Left colon (tissue), 2 donors: ENCODE measurements at places on chromosomes 5 and 9.

DNA sequence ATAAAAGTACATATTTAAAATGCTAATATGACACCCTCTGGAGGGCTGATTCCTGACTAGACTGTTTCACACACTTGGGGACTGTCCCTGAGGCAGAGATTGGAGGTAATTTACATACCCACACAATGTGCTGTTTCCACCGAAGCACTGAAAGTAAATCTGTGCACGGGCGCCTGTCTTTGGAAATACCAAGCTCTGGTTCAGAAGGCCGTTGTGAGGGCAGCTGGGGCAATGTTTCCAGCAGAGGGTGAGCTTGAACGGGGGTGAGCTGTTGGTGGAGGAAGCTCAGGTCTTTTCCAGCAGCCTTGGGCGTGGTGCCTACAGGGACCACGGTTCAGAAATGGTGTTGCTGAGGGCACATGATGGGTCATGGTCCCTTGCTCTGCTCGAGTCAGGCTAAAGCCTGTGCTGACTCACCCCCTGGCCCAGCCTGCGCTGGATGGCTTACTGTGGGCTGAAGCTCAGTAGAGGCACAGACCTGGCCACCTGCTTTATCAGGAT is 25.8 kb upstream of the HMCN2 start:
- no peak for DNase-seq

GRCh38 chr9:94057918-94058317 is 26.3 kb upstream of the PTPDC1 start:
- DNase-seq: no peak

GRCh38 chr9:78682216-78682615 is 385.3 kb downstream of the PSAT1 start:
- DNase-seq: no peak

DNA sequence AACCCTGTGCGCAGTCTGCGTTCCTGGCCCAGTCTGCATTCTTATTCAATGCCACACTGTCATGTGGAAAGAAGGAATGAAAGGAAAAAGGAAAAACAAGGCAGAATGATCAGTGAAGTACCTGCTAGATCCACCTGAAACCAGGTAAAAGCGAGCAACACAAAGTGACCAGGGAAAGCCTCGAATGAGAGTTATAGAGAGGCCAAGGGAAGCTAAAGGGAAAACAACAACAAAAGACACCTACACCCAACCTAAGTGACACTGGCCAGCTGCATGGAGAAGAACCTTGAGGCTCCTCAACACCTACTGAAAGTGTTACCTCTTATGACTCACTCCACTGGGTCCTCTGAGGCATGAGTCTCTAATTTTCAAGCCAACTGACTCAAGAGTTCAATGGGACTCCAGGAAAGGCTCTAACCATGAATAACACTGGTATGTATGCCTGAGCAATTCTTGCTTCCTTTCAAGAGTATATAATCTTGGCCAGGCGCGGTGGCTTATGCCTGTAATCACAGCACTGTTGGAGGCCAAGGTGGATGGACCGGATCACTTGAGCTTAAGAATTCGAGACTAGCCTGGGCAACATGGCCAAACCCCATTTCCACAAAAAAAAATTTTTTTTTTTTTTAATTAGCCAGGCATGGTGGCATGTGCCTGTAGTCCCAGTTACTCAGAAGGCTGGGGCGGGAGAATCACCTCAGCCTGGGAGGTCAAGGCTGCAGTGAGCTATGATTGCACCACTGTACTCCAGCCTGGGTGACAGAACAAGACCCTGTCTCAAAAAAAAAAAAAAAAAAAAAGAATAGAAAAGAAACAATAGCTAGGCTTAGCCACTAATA is 29.0 kb downstream of the MTMR12 start:
- no peak for DNase-seq

GRCh38 chr5:54602475-54602874 is 84.9 kb downstream of the SNX18 start:
- no peak for DNase-seq

- DNase-seq: no peak
These were observed 22.2 kb upstream of the CLPTM1L start for GRCh38 chr5:1367149-1367548.

DNA sequence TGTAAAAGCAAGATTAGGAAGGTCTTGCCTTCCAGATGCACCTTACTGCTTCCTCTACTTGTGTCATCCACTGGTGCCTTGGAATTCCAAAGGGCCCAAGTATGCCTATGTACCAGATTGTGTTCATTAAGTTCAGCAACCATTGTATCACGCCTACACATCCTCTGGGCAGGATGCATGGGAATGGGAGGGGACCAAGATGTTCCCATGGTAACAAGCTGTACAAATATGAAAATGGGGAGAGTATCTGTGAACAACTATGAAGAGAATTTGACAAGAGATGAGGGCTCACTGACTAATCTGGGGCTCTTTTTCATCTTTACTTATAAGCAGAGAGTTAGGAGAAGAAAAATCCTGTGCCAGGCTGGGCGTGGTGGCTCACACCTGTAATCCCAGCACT is 137.8 kb upstream of the MAP1B start:
- no peak for DNase-seq

DNA sequence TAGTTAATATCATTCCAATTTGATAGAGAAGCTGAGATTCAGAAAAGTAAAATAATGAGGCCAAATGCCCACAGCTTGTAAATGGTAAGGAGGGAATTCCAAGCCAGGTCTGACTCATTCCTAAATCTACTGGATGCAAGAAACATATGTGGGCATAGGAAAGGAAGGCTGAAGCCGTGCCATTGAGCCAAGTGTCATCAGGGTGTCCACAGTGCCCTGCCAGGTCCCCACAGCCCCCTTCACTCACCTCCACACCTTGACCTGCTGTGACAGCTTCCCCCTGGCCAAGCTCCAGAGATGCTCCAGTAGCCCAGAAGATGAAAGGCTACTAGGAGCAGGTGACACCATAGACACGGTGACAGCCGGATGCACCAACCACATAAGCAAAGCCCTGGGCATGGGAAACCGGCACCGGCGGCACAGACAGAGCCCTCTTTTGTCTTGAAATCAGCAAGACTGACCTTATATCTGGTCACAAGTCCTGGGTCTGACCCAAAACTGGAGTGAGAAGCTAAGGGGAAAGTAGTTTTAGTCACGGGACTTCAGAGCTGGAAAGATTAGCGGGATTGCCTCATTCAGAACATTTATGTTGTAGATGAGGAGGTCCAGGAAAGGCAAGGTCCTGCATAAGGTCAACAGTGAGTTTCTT is 20.1 kb upstream of the FAT2 start:
- no peak for DNase-seq

- no peak for DNase-seq
These were observed 60.2 kb upstream of the SRP19 start for GRCh38 chr5:112800891-112801290.

DNA sequence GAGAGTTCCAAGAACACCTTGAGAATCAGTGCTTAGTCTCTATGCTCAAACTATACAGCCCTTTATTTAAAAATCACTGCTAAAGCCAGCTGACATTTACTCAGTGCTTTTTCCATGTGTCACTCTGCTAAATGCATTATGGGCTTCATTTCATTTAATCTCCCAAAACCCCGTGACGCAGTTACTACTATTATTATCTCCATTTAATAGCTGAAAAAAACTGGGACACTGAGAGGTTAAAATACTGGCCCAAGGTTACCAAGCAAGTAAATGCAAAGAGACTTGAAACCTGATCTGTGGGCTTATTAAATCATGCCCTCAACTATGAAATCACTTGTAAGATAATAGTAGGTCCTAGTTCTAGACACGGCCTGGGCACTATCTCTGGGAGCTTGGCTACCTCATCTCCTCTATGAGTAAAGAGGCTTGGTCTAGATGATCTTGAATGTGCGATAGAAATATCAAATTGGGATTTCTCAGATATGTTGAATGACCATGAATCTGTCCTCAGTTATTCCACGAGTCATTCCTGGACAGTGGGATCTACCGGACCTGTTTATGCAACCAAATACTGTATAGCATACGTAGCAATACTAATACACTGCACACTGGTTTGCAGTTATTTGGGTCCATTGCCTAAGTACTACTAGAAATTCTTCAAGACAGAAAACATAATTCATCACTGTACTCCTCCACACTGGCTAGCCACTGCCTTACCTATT is 32.3 kb downstream of the MARCHF11 start:
- DNase-seq: no peak

GRCh38 chr5:159002171-159002570 is 97.5 kb downstream of the EBF1 start:
- DNase-seq: no peak
